NCI-H2081 (cell line): ENCODE measurements at places on chromosomes 16 and 17.

GRCh38 chr17:79438546-79439334, 172.1 kb downstream of the RBFOX3 start:
- no peak for DNase-seq

DNA sequence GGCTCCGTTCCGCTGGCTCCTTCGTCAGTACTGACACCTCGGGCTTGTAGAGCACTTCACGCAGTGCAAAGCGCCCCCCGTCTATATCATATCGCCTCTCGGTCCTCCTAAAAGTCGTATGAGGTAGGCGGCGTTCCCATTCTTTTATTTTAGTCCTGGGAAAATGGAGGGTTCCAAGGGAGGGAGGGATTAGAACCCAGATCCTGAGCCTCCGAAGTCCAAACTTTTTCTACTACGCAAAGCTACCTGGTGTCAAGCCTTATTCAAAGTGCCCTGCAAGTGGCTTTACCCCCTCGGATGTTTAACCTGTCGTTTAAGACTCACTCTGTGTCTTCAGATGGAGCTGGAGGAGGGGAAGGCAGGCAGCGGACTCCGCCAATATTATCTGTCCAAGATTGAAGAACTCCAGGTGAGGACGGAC, 348 bp upstream of the FTSJ3 start:
- peak; percentile 9 for DNase-seq

GRCh38 chr17:51461578-51462004, 201.2 kb downstream of the UTP18 start:
- DNase-seq: peak; percentile 39

DNA sequence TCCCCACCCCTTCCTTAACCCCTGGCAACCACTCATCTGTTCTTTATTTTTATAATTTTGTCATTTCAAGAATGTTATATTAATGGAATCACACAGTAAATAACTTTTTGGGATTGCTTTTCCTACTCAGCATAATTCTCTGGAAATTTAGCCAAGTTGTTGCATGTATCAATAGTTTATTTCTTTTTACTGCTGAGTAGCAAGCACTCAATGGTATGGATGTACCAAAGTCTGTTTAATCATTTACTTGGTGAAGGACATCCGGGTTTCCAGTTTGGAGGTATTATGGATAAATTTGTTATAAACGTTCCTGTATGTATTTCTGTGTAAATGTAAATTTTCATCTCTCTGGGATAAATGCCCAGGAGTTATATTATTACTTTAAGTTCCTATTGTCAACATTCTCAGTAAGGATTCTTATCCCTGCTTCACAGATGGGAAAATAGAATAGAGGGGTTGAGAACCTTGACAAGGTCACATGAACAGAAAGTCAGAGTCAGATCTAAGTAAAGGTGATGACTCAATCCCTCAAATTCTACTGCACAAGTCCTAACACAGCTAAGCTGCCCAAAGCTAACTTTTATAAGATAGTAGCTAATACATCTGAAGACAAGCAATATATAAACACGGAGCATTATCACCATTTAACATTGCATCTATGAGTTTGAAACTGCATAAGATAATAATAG, 62.4 kb upstream of the MTMR4 start:
- no peak for DNase-seq

DNA sequence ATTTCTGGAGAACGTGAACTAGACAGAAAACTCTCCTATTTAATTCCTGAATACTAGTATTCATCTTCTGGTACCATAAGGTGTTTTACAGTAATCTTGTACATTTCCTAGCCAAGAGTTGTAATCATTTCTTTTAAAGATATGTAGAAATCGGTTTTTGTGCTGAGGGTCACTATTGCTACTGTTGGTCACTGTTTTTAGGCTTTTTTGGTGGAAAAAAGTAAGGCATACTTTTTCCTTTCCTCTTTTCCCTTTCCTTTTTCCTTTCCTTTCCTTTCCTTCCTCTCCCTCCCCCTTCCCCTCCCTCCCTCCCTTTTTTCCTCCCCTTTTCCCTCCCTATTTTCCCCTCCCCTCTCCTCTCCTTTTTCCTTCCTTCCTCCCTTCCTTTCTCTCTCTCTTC, 706.4 kb upstream of the GOT2 start:
- no peak for DNase-seq

DNA sequence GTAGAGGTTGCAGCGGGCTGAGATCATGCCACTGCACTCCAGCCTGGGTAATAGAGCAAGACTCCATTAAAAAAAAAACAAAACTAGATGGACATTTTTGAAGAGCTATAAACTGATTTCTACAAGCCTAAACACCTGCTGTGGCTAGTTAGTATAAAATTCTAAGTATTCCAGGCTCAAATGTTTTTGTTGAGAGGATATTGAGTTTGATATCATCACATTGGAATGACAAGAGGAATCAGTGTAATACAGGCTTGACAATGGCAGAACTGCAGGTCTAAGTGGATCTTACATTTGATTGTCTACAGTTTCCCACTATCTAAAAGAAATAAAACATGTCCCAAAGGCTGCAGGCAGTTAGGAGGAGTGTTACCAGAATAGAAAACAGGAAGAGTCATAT, 23.9 kb upstream of the DLX3 start:
- no peak for DNase-seq

DNA sequence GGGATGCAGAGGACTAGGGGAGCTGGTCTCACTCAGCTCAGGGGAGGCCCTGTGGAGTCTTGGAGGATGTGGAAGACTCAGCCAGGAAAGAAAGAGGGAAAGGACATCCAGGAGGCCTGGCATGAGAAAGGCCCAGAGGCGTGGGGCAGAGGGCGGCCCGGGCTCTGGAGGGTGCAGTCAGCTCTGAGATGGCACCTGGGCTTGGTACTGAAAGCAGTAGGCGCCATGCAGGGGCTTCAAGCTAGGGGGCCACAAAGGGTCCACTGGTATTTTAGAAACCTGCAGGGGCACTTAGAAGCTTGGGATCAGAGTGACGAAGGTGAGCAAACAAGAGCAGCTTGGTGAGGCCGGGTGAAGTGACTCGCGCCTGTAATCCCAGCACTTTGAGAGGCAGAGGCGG, 5.6 kb downstream of the FAM171A2 start:
- DNase-seq: no peak

- no peak for DNase-seq
Measured at GRCh38 chr17:69575346-69575761, 160.9 kb downstream of the MAP2K6 start.

GRCh38 chr17:10119203-10120108, 79.0 kb downstream of the GAS7 start:
- no peak for DNase-seq

GRCh38 chr17:68513932-68514331, 1.7 kb downstream of the PRKAR1A start:
- no peak for DNase-seq

DNA sequence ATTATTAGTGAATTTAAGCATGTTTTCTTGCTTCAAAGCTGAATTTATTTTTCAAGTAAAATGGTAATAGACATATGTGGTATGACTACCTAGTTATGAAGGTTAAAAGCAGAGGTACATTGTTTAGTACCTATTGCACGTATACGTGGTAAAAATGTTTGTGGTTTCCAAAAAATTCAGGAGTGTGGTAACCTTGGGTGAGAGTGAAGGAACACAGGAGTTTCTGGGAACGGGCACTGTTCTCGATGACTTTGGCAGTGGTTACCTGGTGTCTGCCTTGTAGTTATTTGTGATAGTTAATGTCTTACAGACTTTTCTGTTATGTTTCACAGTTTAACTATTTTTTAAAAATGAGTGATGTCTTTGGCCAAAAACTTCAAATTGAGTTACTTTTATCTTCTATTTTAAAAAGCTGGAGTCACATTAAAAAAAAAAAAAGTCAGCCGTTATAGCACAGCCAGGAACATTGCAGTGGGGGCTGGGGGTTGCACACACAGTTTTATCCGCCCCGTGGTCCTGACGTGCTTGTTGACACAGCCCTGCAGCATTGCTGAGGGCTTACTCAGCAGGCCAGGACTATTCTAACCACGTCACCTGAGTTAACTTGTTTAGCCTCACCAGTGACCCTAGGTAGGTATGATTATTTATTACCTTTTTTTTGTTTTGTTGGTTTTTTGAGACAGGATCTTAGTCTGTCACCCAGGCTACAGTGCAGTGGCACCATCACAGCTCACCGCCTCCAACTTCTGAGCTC, 10.9 kb downstream of the JPT2 start:
- no peak for DNase-seq

DNA sequence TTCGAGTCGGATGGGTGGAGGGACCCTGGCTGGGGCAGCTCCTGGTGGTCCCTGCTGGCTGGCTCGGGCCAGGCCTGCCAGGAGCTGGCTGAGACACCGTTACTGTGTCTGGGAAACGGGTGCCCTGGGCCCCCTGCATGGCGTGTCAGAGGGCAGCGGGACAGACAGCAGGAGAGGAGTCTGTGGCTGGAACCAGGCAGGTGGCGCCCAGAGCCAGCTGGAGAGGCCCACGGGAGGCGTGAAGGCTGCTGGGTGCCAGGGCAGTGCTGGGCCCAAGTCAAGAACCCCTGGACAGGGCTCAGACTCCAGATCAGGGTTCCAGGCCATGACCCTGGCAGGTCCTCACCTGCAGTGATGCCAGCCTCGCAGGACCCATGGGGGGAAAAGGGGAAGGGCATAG, 16.6 kb downstream of the SOX8 start:
- DNase-seq: no peak

DNA sequence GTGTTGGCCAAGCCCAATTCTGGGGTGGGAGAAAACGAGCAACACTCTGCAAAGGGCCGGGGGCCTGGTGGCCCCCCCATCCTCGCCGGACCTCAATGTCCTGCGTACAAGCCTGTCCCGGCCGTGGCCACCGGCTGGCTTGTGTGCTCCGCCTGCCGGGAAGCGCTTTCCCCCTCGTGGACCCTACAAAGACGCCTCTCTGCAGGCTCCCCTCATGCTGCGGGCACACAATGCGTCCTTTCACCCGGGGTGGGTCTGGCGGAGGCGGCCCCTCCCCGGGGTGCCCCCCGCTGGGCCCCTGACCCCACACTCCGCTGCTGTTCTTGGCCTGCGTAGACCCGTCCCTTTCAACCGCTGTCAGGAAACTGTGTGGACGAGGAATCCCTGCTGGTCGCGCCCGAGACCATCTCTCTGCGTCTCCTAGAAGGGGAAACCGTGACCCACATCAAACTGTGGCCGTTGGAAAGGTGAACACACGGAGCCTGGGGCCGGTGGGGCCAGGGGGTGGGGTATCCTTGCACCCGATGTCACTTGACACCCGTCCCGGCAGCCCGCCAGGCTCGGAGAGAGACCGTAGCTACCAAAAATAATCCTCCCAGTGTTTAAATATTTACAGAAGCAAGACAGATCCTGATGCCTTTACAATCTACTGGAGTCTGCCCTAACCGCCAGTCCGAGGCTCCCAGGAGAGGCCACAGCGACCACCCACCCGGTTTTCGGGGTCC, 43.6 kb downstream of the TBC1D16 start:
- DNase-seq: peak; percentile 61

DNA sequence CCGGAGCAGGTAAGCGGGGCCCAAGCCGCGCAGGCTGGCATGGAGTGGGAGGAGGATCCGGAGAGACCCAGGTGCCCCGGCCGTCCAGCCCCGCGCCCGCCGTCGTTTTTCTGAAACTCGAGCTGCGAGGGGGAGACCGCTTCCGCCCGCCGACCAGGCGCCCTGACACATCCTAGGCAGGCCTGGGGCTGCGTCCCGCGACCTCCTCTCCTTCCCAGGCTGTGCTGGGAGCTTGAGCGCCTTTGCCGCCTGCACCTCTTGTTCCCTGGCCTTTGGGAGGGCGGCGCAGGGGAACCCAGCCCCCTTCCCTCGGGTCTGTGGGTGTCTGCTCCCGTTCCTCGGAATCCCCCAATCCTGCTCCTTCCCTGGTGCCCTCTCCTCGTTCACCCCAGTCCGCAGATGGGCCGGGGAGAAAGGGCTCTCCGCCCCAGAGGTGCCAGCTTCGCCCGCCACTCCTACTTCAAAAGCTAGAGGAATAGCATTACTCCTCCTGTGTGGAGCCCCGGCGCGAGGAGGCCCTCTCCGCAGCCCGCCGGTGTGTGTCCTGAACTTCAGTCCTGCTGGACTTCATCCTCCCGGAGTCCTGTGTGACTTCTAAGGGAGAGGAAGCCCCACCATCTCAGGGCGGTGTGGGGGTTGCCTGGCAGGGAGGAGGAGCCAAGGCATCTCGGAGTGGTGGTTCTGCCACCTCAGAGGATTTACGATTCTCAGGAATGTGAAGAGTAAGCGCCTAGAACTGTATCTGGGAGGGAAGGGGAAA, 1.0 kb downstream of the NHERF1 start:
- no peak for DNase-seq

GRCh38 chr17:45905814-45906213, 11.5 kb downstream of the MAPT start:
- peak; percentile 36 for DNase-seq

- DNase-seq: no peak
Measured at GRCh38 chr17:11285946-11286345, 44.9 kb downstream of the SHISA6 start.

DNA sequence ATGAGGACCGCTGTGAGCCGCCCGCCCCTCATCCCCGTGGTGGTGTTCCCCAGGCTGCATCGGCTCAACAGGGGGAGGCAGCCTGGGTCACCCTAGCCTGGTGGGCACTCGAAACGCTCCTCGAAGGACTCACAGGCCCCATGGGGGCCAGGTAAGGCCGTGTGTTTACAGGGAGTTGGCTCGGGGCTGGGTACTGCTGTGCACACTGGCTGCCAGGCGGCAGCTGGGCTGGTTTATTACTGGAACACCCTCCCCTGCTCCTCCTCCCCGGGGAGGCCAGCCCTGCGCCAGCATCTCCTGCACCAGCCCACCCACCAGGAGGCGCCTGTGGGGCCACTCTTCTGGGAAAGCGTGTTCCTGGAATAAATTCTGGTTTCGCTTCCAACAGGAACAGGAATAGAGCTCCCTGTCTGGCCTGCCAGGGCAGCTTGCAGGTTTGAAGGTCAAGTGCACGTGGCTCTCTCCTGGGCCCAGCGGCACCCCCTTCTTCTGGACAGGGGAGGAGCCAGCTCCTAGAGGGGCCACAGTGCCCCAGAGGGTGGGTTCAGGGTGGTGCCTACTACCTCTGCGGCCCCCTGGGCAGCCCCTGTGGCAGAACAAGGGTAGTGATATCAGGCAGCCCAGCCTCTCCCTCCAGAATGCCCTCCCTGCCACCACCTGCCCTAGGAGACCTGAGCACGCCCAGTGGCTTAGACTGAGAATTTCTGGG, 11.3 kb downstream of the MCRIP1 start:
- DNase-seq: peak; percentile 94

- no peak for DNase-seq
Measured at GRCh38 chr16:89272631-89273030, 55.1 kb downstream of the ZNF778 start.

DNA sequence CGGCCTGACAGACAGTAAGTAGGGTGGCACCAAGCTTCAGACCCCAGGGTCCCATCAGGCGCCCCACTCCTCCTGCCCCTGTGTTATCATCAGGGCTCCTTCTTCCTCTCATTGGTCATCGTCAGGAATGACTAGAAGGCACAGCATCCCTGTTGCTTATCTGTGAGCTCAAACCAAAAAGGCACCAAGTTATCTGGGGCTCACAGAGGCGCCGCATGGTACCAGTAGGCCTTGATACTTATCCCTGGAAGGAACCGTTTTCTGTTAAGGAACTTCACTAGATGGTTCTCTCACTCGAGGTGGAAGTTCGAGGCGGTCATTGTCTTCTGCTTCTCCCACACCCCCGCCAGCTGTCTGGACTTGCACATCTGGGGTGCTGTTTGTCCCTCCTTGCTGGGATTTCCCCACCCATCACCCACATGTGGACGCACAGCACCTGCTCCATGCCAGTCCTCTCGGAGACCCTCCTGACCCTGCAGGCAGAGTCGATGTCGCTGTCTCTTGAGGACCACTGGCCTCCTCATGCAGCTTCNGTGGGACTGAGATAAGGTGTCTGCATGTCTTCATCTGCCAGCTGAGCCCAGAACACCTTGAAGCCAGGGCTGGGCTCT, 52.1 kb downstream of the METRNL start:
- no peak for DNase-seq

GRCh38 chr17:63476854-63477479, at the start of gene ACE:
TSS of gene ACE (plus strand) at chr17:63477061. CDS start at chr17:63477095, 34 bp downstream.
- peak; percentile 87 for DNase-seq
